ENCODE measurements at places on chromosomes 3 and 15. TPM values are rescaled to one million over a fixed set of nuclear protein-coding genes. Genes with fewer than 3 reads are reported as not detected.

GRCh38 chr15:55226127-55226526 is 29.4 kb upstream of the RSL24D1 start:
- DNase-seq, result no peak

DNA sequence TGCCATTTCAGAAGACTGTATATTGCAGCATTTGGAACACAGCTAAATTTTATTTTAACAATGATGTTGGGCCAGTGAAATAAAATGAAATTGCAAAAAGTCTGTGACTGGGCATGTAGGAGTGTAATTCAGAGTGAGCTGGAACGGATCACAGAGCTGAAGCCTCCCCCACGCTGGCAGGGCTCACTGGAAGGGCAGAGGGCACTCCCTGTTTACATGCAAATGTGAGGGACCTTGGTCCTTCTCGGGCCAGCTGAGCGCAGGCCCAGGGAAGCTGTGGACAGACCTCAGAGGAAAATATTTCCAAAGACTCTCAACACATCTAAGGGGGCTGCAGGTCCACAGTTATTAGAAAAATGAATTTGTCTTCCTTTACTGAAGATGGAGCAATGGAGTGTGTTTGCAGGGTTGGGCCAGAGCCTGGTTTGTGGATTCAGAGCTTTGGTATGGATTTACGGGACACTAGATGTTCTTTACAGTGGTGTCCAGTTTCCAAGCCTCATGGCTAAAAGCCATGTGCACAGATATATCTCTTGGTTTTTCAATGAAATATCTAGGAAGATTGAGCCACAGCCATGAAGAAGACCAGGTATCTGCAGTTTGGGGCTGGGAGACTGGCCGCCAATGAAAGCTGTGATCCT is 32.0 kb downstream of the TRPM1 start:
- DNase-seq, result no peak

DNA sequence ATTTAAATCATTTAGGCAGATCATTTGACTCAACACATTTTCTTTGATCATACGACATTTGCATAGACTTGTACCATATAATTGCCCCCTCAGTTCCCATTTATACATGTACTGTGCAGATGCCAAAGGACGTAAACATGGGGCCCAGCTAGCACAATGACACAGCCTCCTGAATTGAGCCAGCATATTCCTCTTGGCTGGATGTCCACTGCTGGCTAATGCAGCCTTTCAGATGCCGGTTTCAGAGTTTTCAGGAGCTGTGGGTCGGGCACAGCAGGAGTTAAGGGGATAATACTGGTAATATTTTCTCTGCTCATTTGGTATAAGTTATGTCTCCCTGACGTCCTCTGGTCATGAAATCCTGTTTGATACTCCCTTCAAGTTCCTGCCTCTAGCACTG is 39.4 kb downstream of the KAT2B start:
- DNase-seq, result no peak

Gene PLA1A
- total RNA-seq, result 1.3 TPM

DNA sequence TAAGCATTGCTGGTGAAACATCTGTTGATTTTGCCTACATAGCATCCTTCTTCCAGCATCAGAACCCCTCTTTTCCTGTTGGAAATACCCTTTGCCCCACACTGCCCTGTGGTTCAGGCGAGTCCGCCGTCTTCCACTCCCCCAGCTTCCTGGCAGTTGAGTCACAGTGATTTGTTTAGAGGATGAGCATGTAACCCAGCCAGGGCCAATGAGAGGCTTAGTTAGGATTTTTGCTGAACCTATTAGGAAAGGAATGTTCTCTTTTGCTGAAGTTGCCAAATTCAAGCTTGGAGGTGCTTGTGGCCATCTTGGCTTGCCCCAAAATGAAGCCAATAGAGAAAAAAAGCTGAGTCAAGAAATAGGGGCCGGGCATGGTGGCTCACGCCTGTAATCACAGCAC is 19.0 kb upstream of the MEX3B start:
- DNase-seq, result no peak

- no peak for DNase-seq
Measured at GRCh38 chr3:8891774-8892173, 71.5 kb downstream of the RAD18 start.

Gene DAPK2
- total RNA-seq, result 43.4 TPM

Gene EEF1AKMT4
- total RNA-seq, result 1.6 TPM

DNA sequence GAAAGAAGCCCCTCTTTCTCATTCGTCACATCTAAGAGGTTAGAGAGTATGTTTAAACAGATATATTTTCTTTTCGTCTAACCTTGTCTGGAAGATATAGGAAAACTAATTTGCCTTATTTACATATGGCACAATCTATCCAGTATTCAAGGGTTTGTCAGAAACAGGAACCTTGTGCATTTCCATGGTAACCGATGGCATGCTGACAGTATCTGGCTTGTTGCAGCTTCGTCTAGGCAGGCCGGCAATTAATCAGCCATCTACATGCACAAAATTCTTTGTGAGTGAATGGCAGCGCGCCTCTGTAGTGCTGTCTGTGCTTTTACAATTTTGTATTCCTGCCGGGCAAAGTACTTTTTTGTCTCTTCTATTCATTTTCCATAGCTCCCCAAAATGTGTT is 294.0 kb upstream of the SOX2 start:
- DNase-seq, result no peak

Gene AADAC
- 0.35 TPM for total RNA-seq

DNA sequence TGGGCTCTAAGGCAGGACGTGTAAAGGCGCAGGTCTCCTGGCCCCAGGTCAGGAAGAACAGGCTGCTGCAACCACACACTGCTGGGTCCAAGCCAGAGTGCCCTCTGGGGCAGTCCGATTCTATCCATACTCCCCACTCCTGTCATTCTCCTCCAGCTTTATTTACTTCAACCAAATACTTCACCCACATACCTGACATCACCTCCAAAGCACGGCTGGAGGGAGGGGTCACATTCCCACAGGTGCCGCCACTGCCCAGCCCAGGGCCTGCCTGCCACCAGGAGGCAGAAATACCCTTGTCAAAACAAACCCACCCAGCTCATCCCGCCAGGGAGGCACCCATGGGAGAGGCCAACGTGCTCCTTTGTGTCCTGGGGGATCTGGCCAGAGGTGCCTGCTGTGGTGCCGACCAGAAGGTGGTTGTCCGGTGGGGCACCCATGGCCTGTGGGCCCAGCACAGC is 100.4 kb downstream of the DAPK2 start:
- DNase-seq, result no peak

Gene HDDC3
- 15.0 TPM for total RNA-seq

Gene GRAMD1C
- 3.4 TPM for total RNA-seq

DNA sequence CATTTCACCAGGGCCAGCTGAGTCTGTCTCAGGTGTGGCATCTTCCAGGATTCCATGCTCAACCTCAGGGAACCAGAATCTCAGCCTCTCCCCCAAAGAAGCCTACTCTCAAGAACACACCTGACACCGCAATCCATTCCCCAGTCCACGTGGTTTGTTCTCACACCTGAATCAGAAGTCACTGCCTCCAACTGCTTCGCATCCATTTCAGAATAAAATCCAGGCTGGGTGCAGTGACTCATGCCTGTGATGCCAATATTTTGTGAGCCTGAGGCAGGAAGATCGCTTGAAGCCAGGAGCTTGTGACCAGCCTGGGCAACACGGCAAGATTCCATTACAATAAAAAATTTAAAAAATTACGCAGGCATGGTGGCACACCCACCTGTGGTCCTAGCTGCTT is 212.2 kb downstream of the FOXP1 start:
- no peak for DNase-seq

Measured in left ventricle myocardium superior (tissue), 1 donor.